ENCODE measurements at places on chromosomes 5 and 9.
A peak's percentile ranks its signal among the peaks of the same experiment; 100 is the strongest.

DNA sequence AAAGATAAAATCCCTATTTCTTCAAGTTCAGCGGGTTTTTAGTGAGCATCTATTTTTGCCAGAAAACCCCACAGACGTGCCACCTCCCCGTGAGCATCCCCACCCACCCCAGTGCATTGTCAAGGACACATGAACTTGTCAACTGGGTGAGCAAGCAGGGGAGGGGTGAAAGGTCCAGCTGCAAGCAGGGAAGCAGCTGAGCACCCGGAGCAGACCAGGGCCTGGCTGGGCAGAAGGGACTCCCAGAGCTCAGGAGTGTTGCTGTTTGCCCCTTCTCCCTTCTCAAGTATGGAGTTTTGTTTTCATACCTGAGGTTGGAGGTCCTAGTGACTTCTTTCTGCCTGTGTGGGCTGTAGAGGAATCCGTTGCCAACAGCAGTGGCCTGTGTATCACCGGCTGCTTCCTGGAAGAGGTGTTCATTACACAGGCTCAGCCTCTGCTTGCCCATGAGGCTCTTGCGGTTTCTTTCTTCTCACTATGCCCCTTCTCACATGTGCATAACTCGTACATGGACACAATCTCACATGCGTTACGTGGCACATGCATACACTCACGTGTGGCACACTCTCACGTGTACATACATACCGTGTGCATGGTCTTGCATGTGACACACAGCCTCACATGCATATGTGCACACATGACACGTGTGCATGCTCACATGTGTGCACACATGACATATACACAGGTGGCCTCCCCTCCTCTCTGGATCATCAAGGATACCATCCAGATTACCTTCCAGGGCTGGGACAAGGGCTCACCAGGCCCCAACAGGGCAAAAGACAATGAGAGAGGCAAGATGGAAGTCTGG lies 126.7 kb downstream of the MVB12B start:
- no peak for DNase-seq

DNA sequence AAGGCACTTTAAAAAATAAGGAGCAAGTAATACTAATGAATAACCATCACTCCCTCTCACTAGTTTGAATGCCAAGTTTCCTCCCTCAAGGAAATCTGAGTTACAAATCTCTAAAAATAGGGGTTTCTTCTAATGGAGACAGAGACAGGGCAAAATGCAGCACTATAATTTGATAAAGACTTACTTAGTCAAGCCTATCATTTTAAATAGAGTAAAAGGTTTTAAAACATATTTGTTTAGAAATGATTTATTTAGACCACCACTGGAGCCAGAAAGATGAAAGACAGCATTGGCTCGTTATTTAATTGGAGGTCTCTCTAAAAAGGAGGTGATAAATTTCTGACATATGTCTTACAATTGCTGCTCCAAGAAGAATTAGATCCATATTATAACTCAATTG lies 228.7 kb downstream of the TLE1 start:
- DNase-seq: no peak

DNA sequence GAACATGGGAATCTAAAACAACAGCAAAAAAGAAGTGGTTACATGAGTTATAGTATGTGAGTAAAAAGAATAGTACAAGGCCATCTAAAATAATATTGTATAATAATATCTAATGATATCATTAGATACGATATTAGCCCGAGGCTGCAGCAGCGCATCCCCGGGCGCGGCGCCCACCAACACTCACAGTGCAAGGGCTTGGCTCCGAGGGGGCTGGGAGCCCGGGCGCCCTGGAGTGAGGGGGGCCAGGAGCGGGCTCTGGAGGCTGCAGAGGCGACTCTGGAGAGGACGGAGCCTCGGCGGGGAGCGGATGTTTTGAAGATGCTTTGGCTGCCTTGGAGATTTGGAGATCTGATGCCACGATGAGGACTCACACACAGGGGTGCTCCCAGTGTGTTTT lies 68.1 kb upstream of the TMEM252 start:
- DNase-seq: no peak

- DNase-seq: no peak
These were observed 298.6 kb upstream of the MEF2C start for GRCh38 chr5:89181546-89181945.

DNA sequence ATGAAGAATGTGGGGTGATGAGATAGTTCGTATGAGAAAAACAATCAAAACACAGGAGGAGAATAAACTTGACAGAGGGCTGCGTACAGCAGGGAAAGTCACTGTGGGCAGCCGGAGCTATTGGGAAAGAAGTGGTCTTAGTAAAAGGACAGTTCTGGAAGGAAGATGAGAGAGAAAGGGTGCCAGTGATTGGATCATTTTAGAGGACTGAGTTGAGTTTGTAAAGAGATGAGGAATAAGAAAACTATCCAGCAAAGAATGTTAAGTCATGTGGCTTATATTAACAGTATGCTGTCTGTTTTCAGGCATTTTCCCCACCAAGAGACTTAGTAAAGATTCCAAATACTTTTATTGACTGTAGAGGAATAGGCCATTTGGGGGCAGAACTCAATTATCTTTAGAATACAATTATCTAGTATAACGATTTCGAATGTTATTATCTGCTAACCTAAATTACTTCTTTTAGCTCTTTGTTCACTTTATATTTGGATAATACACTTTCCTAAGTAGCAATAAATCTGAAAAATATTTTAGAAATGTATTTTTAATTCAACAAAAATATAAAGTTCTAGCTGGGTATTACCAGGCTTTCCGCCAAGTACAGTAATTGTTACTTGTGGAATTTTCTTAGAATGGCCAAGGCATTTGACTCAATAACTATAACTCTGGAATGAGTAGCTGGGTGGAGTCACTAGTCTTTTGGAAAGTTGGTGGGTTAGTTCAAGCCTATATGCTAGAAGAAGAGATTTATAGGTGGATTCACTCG lies 15.5 kb upstream of the LOX start:
- no peak for DNase-seq

DNA sequence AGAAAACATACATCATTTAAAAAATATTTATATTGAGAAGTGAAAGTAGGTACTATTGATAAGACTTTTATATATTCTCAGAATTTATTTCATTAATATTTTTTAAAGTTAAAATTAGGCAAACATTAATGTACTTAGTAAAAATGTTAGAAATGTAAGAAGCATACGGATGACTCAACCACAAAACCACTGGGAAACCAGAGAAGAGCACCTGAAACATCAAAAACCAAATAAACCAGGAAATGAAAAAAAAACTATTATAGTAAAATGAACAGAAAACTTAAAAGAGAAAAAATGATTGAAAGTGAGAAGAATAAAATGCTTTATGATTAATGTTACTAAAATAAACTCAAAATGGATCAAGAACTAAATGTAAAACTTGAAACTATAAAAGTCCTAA lies 233.2 kb upstream of the DAB2 start:
- DNase-seq: no peak

DNA sequence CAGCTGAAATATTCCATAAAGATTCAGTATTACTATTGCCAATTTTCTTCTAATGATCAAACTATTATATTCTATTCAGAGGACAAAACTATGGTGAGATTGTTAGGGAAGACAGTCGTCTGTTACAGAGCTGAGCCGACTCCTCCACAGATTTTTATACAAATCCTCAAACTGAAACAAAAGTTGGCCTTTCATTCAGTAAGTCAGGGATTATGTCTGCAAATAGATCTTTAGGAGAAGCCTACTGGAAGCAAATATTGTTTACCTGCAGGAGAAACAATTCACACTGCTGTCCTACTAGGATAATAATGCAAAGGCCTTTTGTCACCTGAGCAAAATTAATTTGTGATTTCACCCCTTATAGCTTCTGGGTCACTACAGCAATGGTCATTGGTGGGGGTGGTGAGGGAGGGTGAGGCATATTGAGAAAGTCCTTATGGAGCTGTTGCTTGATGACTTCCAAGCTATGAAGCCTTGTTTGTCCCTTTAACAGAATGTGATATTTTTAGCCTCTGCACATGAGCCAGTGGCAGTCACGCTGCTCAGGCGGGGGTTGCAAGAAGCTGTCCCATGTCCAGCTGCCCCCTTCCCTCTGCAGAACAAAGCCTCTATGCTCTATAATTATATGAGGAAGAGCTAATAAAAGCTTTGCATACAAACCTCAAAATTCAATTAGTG lies 200.5 kb upstream of the KLF9 start:
- no peak for DNase-seq

GRCh38 chr9:27476870-27477515 lies 47.1 kb upstream of the IFNK start:
- no peak for DNase-seq

DNA sequence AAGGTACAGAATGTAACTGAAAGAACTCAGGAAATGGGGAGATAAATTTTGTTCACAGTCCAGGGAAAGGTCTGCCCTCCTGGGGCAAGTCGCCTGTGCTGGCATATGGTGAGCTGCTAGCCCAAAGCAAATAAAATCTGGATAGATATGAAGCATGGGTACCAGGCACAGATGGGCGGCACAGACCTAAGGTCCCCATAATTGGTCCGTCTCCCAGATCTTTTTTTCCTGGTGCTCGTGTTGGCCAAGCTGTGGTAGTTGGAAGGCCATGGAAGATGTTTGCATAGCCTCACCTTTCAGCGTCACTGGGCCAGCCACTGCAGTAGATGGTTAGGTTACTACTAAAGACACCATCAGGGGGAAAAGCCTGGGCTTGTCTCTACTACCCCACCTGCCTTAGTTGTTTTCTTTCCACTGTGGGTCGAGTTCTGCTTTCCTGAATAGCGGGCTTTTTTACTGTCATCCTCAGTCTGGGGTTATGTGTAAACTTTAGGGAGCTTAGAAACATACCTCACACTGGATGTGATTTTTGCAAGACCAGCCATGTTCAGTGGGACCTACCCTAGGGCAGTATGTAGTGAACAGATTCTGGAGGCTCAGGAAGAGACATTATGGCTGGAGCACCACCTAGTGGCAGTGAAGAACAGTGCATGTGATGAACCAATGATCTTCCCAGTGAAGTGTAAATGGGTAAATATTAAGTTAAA lies 24.2 kb upstream of the GLRX start:
- DNase-seq: peak; percentile 44

DNA sequence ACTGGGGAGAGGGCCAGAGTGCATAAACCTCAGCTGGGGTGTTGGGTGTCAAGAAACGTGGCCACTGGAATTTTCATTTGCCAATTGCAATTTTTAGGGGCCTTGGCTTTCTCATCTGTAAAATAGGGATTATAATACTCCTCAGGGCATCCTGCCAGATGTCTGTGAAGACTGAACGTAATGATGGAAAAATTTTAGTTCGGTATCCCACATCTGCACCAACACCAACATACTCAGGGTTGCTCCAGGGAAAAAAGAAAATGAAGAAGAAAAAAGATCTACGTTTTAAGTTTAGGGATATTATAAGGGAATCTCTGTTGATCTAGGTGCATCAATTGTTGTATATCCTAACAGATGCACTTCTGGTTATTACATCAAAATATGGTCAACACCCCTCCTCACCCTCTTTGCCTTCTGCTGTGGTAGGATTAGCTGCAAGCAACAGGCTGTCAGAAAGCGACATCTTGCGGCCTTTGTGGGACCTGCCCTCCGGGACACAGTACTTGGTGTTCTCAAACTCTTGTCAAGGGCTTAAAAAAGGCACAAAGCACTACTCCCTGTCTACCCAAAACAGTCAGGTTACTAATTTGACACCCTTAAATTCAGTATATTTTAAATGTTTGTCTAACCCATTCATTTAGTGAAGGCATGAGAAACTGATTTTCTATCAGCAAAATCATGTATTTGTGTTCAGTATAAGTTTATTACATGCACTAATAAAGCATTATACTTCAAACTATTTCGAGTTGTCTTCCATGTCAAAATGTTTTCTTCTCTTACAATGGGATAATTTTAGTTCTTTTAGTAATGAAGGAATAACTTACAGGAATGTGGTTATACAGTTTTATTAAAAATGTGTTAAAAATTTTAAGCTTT lies 8.3 kb upstream of the TBC1D2 start:
- peak; percentile 74 for DNase-seq

DNA sequence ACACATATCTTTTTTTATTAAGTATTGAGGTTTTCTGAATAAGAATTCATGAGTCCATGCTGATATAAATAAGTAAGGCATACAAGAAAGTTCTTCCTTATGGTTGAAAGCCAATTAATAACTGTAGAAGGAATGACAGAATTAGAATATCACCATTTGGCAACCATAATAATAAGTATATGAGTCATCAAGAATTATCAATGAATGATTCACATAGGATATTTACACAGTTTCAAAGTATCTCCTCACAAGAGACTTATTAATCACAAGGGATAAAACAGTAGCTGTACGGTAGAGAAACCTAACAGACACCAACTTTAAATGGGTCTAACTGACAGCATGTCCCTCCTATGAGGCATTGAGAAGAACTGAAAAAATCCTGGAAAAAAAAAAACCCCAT lies 161.6 kb downstream of the NR3C1 start:
- no peak for DNase-seq

GRCh38 chr5:180718810-180719453 lies 20.9 kb downstream of the OR2Y1 start:
- no peak for DNase-seq

GRCh38 chr9:136623842-136624183 lies 38.9 kb upstream of the EGFL7 start:
- no peak for DNase-seq

DNA sequence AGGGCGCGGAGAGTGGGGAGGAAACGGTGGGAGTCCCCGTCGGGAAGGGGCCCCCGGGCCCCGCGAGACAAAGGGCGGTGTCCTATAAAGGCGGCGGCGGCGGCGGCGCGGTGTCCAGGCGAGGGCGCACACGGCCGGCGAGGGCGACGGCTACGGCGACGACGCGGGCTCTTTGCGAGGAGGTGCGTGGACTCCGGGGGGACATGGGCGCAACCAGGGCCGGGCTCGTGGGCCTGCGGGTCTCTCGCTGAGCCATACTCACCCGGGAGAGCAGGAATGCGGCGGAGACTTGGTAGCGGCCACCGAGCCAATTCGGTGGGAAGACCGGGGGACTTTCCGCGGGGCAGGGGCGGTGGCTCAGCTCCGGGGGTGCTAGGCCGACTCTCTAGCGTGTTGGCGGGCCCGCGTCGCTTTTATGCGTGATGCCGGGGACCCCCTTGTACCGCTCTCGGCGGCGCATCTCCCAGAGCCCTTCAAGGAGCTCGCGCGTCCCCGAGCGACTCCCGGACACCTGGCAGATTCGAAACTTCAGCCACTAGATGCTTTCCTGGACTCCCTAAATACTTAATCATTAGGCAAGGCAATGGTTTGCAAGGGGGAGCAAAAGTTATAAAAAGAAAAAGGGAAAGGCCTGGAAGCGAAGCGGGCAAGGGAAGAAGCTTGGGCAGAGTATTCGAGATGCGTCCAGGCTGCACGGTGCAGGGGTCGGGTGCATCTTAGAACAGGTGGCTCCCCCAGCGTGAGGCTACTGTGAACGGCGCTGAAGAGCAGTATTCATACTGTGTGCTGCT lies 5.9 kb upstream of the TAL2 start:
- DNase-seq: no peak

DNA sequence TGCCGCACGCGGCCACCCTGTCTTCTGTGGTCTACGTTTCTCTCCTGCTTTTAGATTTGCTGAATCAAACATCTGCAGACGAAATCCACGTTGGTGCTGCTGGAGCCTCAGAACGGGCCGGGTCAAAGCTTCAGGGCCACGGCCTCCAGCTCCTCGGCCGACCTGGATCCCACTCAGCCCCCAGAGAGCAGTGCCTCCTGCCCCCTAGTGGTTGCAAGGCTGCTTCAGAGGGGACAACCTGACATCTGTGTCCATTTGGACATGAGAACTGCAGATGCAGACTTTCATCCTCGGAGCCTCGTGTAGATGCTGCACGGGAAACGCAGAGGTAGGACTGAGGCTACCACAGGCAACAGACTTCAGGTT lies 23.0 kb upstream of the SLC6A3 start:
- DNase-seq: no peak
